ENCODE measurements at places on chromosomes 7 and 10.

- DNase-seq = no peak
Measured at GRCh38 chr7:19144661-19145433, at the start of gene FERD3L. Gene FERD3L, minus strand, starts transcription at chr7:19145421. Its CDS starts 59 bp downstream, at chr7:19145362.

GRCh38 chr7:94907026-94907810 lies at the start of gene PPP1R9A:
Gene PPP1R9A, plus strand, starts transcription at chr7:94907594. Its CDS starts 2,520 bp downstream, at chr7:94910114.
- peak; percentile 19 for DNase-seq

DNA sequence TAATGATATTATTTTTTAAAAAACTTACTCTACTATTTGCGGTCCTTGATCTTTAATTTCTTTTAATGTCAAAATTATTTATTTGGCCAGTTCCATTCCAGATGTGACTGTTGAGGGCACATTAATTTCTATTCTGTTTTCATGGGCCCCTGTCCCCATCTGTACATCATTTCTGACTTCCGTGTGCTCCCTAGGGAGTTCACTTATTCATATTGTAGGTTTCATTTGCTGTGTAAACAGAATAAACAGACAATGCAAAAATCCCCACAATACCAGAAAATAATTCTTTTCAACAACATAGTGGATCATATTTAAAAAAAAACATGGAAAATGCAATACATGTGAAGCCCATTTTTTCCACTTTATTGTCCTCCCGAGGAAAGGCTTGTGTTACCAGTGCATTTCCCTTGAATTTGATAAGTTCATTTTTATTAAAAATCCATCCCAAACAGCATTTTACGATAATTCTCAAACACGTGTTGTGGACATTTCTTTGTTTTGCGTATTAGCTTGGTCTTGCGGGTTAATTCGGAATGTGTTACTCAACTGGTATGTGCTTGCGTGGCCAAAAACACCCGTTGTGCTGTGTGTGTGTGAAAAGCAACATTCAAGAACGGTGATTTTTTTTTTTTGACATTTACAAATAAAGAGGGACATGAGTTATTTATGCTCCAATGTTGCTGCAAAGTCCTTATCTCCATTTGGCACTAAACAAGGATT lies 138.4 kb downstream of the MGMT start:
- no peak for DNase-seq

DNA sequence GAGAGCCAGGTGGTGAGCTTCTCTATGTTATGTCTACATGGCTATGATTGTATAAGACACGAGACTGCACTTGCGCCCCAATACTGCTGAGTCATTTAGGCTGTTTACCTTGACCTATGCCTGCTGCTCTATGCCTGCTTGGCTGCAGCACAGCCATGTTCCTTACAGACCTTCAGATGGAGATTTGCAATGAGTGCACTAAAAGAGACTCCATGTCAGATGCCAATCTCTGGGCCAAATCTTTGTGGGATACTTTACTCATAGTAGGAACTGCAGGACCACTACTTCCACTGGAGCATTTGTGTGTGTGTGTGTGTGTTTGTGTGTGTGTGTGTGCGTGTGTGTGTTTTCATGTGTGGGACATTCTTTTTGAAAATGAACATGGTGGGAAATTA lies 50.0 kb upstream of the KMT2E start:
- no peak for DNase-seq

DNA sequence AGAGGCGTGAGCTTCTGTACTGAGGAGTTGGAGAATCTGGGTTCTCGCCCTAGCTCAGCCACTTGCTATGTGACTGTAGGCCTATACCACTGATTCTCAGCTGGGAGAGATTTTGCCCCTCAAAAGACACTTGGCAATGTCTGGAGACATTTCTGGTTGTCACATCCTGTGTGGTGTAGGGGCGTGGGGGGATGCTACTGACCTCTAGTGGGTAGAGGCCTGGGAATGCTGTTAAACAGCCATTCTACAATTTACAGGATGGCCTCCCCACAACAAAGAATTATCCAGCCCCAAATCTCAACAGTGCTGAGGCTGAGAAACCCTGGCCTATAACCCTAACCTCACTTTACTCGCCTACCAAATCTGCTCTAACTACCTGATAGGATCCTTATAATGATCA lies 58.8 kb upstream of the GAD2 start:
- DNase-seq = no peak

All from renal cortical epithelial cell (primary cell).